ENCODE measurements at places on chromosomes 7 and 10.

- no peak for DNase-seq
These were observed 3.9 kb upstream of the MIOS start for GRCh38 chr7:7562736-7563135.

DNA sequence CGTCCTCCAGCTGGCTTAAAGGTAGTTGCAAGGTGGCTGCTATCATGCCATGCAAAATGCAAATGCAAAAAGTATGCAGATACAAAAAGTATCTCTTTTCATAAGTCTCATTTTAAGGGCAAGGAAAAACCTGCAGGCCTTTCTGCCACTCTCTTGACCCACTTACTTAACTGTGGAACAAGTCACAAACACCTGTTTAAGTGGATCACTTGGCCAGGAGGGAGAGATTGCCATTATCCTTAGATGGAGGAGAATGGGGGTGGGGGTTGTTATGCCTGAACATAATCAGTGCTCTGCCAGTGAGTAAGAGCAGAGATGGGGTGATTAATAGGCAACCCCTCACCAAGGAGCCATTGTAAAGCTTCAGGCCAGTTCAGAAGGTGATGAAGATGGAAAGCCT is 25.1 kb upstream of the HERPUD2 start:
- DNase-seq = no peak

DNA sequence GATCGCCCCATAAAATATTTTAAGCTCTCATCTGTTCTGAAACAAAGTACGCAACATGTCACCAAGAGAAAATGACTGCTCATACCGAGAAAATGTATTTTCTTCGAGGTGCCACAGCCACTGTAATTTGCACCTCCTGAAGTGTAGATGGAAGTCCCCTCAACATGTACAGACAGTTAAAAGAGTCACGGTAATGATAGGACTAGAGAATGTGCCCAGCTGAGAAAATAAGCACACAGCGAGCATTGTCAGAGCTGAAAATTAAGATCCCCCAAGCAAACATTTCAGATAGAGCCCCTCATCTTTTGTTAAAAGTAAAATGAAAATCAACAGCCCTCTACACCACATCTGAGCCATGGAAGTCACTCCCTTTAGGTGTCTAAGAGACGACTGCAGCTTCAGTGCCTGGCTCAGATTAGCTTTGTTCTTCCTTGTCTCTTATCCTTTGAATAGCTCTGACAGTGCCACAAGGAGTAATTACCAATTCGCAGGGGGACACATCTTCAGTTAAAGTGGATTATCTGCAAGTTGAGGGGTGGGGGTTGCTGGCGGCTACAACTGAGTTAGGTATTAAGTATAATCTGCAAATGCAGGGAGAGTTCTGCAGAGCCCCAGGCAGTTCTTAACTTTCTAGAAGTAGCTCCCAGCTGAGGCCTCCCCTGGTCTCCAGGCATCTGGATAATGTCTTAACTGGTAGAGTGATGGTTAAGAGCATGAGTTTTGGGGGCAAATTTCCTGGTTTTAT is 222.7 kb upstream of the C7orf33 start:
- no peak for DNase-seq

GRCh38 chr10:132793871-132794849 is 8.2 kb upstream of the NKX6-2 start:
- DNase-seq = no peak

- no peak for DNase-seq
These were observed 60.5 kb downstream of the OR13A1 start for GRCh38 chr10:45254892-45255291.

DNA sequence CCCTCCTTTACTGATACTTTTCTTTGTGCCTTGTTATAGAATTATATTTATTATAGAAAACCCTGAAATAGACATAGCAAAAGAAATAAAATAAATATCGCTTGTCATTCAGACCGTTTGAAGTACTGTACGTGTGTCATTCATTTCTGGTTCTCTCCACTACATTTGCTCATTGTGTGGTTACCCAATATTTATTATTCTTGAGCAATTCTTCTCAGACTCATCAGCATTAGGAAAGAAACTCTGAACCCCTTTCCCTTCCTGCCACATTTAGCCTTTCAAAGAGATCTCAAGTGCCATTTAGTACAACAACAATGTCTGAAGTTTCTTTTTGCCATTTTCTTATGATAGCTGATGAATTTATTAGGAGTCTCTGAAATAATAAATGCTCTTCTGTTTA is 154.1 kb downstream of the KIAA1217 start:
- DNase-seq = no peak

DNA sequence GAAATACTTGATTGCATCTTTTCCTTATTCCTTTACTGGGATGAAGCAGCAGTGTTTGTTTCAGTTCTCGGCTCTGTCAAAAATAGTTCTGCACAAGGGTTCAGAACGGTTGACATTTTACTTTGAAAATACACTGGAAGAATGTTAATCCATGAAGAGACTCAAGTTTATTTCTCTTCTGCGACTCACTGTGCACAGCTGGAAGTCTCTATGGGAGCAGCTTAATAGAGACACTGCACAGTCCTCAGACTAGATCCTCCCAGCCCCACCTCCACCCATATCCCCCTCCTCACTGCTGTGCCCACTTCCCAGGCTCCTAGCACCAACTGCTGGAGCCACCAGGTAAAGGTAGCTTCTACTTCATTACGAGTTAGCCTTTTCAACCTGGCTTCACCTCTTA is 517.8 kb downstream of the GRID1 start:
- DNase-seq = no peak

DNA sequence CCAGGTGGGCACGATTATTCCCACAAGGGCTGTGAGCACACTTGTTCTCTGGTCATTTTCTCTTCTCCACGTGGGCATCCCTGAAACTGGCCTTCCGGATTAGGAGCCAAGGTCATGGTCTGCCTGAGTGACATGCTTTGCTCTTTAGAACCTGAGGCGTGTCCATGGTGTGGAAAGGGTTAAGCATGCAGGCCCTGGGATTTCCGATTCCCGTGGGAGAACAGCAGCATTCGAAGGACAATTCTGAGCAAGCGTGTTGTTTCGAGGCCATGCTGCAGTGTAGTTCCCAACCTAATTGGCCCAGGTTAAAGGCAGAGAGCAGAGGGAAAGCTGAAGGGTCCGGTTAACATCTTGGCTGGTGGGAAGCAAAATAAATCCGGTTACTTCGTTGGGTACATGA is 245.9 kb downstream of the SKAP2 start:
- DNase-seq = no peak

GRCh38 chr10:132187430-132188138 is 836 bp downstream of the DPYSL4 start:
- DNase-seq = no peak

GRCh38 chr7:97601931-97602457 is 129.9 kb upstream of the TAC1 start:
- no peak for DNase-seq

- no peak for DNase-seq
These were observed 193.1 kb downstream of the SORCS1 start for GRCh38 chr10:106971411-106971831.

DNA sequence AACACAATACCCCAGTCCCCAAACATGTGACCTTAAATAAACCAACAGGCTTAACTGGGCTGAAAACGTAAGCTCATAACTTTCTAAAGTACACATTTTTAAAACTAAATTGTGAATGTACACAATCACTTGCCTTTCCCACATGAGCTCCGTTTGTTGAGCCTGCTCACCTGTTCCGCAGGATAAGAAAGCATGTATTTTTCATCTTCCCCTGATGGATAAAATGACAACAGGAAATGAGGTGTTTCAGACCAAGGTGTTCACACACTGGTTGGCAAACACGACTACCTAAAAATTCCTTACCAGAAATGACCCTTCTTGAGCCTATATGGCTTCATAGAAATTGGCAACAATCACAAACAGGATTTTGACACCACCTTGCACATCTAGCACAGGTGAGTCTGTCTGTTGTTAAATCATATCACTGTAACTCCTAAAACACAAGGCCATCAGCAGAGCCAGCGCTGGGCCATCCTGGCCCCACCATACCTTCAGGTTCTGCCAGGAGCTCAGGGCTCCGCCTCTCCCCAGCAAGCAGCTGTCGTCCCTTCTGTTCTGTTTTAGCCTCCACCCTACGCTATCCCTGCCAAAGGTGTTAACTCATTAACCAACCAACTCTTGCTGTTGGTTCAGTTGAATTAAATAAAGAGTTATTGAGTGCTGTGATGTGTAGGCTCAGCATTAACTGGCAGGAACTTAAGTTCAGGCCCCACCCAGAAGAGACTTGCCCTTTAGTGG is 73.6 kb upstream of the RNF32 start:
- DNase-seq = no peak

DNA sequence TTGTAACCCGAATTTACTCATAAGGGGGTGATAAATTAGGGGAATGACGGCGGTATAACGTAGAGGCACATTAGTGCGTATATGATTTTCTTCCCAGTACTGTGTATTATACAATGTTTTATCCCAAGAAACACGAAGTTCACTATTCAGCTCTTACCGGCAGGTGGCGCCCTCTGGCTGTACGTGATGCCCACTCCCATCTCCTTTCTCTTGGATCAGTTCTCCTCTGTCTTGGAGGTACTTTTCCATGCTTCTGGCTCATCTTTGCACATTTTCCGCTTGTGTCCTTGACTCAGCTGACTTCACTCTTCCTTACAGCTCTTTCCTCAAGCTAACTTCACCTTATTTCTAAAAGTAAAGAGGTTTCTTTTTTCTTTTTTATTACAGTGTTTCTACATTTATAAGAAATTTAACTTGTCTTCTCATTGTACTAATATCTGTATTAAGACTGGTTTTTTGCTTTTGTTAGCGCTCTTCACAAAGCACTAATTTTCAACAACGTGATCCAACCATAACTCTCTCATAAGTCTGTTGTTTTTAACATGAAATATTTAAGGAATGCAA is 21.3 kb downstream of the TMEM176B start:
- peak; percentile 86 for DNase-seq

DNA sequence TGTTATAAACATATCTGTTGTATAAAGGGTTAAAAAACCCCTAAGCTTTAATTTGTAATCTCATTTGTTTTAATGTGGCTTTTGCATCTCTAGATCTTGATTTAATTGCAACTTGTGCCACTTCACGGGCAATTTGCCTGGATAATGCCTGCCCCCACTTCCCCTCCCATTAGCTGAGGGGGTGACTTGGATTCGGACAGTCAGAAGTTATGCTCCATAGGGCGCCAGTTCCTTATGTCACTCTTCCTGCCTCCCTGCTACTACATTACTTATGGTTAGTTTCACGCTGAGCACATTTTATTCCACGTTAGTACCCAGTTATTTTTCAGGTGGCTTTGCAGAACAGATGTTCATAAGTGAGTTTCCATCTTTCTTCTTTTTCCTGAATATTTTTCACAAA is 1015.2 kb upstream of the PHF14 start:
- DNase-seq = no peak

GRCh38 chr10:25565570-25565969 is 368.5 kb upstream of the MYO3A start:
- DNase-seq = no peak

GRCh38 chr10:76939933-76940468 is 697.6 kb downstream of the KCNMA1 start:
- DNase-seq = no peak

- no peak for DNase-seq
These were observed 48.5 kb downstream of the PLXNA4 start for GRCh38 chr7:132527467-132528410.

Data from right forelimb (tissue), 1 donor.